ENCODE measurements at places on chromosomes 13 and 19. TPM values are rescaled to one million over a fixed set of nuclear protein-coding genes. Genes with fewer than 3 reads are reported as not detected.

ZNF136 gene
- total RNA-seq = 29.3 TPM

BEST2 gene
- 0.16 TPM for total RNA-seq

KCNK6 gene
- 0.31 TPM for total RNA-seq

TMEM150B gene
- 0.47 TPM for total RNA-seq

IFNL3 gene
- total RNA-seq = not detected

PSG2 gene
- not detected for total RNA-seq

CEACAM20 gene
- total RNA-seq = not detected

ZNF121 gene
- total RNA-seq = 109 TPM

ERICH4 gene
- total RNA-seq = not detected

CCDC61 gene
- total RNA-seq = 5.8 TPM

ERFL gene
- not detected for total RNA-seq

KLK4 gene
- not detected for total RNA-seq

PRSS57 gene
- total RNA-seq = not detected

C19orf33 gene
- total RNA-seq = not detected

TTC9B gene
- 59.0 TPM for total RNA-seq

KLK11 gene
- total RNA-seq = not detected

SOX1 gene
- 8.3 TPM for total RNA-seq
